ENCODE measurements at places on chromosomes 5 and 9.

GRCh38 chr9:121557581-121558447 lies 58.2 kb upstream of the GGTA1 start:
- DNase-seq: peak; percentile 74

DNA sequence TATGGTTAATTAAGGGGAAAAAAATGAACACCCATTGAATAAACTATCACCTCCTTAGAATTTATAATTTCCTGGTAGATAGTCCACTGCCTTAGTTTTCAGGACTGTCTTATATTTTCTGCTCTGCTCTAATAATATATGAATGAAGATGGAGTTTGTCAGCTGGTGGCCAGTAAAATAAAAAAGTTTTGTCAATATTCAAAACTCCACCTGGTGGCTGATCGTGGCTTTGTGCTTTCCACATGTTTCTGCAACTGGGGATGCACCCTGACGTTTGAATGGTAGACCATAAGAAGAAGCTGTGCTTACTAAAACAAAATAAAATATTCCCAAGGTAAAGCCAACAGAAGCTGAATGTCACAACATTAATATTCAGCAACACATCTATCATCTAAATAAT lies 286.6 kb upstream of the IZUMO3 start:
- DNase-seq: no peak

GRCh38 chr5:128778474-128778873 lies 186.8 kb upstream of the SLC27A6 start:
- DNase-seq: no peak

GRCh38 chr9:3342159-3342777 lies 183.5 kb downstream of the RFX3 start:
- no peak for DNase-seq

DNA sequence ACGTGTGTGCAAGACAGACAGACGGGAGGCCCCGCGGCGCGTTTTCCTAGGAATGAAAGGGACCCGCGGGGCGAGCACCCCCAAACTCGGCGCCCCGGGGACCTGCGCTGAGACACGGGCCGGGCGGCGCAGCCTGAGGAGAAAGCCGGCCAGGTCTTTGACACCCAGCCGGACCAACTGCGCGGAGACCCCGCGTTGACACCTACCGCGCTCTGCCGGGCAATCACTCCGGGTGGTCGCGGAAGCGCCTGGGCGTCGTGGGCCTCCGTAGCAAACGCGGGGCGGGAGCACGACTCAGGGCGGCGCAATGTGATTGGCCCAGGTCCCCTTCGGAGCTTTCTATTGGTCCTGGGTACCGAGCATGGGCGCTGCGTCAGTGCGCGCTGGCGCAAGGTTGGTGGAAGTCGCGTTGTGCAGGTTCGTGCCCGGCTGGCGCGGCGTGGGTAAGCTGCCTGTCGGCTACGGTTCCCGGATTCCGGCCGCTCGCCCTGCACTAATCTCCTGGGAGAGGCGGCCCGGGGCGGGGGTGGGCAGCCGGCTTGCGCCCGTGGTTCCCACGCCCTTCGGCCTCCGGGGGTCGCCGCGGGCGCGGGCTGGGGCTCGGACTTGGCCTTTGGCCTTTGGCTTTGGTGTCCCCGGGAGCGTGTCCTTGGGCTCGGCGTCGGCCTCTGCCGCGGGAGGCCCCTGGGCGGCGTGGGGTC lies at the start of the genes FASTKD3 and MTRR:
FASTKD3 (minus strand) TSS at position 259 of the 701 bp plus-strand sequence. CDS start 948 bp downstream, outside the sequence.
MTRR (plus strand) TSS at position 376 of the 701 bp plus-strand sequence. CDS start 1,647 bp downstream, outside the sequence.
- DNase-seq: peak; percentile 95

DNA sequence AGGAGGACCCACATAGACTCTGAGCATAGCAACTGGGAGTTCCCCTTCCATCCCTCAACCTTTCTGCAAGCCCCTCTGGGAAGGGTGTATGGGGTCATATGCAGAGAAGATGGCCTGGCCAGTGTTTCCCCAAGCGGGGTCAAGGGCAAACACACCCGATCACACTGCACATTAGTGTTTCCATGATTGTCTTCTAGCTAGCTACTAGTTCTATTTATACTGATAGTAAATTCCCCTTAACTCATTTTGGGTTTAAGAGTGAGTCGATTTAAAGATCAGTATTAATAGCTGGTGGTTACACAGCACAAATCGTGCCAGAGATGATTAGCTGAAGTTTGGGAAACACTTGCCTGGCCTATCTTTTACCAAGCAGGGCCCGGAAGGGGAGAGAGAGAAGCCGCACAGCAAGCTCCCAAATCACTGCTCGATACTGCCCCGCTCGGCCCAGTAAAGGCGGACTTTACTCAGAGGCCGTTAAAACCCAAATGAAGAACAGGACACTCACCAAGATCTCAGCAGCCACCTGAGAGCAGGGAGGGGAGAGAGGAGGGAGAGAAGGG lies 29.4 kb upstream of the TNIP1 start:
- no peak for DNase-seq

- DNase-seq: no peak
These were observed 260.3 kb downstream of the ENC1 start for GRCh38 chr5:74380193-74380592.

- no peak for DNase-seq
These were observed 224.1 kb downstream of the ESM1 start for GRCh38 chr5:54761213-54761701.

- DNase-seq: peak; percentile 61
These were observed 76.4 kb upstream of the PRSS3 start for GRCh38 chr9:33718987-33719386.

All from sciatic nerve (tissue), 2 donors.